Stimulated activated naive CD4-positive, alpha-beta T cell treated with Interleukin-2 at 50 U/mL for 16 hours (primary cell): ENCODE measurements at places on chromosomes 3 and 15.

GRCh38 chr3:17740721-17741141 is 1.7 kb downstream of the TBC1D5 start:
- no peak for DNase-seq

- no peak for DNase-seq
Observed at GRCh38 chr3:190097025-190097424, 23.7 kb downstream of the P3H2 start.

- DNase-seq: no peak
Observed at GRCh38 chr15:74783072-74783807, 1.4 kb downstream of the CSK start.

DNA sequence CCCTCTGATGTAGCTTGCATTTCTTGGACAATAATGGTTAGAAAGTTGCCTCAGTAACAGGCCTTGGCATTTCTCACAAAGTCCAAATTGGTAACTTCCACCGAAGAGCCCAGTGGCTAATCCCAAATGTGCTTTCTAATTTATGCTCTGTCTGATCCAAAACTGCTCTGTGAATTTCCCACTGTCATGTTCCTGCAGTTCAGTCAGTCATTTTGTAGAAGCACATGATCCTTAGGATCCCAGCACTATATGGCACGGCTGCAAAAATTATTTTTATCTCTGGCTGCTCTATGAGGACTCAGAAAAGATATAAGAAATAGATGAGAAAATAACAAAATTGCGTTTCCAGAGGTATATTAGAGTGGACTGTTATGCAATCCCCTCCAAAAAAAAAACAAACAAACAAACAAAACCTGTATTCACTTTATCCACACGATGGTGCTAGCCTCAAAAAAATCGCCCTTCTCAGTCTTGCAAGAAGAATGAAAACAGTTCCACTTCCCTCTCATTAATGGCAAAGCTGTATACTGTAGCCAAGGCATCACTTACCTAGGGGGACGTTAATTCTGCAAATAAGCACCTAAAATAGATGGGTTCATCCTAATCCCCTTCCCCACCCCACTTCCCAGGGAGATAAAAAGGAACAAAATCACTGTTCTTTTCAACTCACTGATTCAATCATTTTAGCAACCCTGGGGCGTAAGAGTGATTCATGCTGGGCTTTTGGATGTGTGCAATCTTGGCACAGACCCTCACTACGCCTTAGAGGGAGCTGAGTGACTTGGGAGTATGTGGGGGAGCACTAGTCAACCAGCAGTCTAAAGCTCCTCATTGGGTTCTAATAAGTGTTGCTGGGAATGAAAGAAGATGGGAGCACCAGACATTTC is 61.3 kb downstream of the TMCO5A start:
- no peak for DNase-seq

GRCh38 chr15:74458473-74458872 is 2.5 kb downstream of the UBL7 start:
- no peak for DNase-seq

DNA sequence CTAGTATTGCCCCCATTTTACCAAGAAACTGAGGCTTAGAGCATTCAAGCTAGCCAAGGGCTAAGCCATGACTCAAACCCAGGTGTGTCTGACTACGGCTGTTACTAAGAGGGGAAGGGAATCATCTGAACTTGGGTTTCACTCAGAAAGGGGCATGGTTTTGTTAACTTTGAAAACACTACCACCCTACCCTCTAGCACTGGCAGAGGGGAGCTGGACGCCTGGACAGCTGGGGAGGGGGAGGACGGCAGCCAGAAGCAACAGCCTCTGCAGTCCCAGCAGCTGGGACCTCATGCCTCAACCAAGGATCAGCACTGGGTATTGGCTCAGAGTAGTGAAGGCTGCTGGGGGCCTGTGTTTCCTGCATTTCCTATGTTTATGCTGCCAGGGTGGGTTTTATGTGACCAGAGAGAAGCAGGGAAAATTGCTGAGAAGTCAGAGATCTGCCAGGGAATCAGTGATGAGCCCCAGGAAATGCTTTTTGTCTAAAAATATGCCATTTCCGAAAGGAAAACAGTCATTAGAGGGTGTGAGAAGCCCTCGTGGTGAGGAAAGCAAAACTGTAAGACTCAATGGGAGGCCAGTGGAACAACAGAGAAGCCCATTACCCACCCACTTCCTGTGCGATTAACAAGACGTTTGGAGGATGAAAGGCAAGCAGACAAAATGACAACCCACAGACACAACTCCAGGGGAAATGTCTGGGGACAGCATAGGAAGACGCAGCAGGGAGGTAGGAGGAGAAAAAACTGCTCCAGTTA is 41.2 kb downstream of the LIPC start:
- DNase-seq: no peak

DNA sequence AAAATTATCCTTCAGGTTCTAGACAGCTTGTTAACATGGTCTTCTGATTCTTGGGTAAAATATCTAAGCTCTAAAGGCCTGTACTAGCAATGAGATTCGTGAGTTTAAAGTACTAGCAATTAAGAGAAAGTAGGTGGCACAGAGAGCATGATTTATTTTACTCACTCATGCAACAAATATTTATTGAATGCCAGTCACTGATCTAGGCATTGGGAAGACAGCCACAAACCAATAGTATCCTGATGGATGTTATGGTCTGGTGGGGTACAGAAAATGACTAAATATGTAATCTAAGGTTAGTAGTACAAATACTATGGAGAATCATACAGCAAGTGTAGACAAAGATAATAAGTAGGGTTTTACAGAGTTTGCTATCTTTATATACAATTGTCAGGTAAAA is 751.3 kb downstream of the ZNF385D start:
- no peak for DNase-seq

DNA sequence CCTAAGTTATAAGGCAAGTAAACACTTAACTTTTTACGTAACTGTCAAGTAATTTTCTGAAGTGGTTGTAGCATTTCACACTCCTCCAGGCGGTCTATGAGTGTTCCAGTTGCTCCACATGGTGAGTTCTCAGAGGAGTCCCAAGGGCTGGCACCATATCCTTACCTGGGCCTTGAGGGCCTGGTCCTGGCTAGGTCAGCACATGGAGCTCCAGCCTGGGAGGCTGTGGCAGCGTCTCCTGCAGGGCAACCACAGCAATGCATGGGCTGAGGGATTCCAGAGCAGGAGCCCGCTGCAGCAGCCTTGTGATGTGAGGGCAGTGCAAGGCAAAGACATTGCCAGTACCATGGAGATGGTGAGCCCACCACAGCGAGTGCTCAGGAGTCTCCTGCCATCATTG is 32.2 kb upstream of the LYZL4 start:
- DNase-seq: no peak

- no peak for DNase-seq
Observed at GRCh38 chr3:38640661-38641452, 8.6 kb downstream of the SCN5A start.

DNA sequence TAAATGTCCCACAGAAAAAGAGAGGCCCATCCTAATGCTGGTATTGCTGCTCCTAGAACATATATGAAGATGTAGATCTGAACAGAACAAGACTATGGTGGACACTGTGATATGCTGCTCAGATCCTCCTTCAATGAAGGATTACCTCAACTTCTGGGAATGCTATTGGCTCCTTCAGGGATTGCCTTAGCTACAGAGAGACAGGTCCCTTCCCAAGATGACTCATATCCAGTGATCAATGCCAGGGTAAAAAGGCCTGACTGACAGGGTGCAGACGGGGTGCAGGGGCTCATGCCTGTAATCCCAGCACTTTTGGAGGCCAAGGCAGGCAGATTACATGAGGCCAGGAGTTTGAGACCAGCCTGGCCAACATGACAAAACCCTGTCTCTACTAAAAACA is 20.5 kb upstream of the STAG1 start:
- DNase-seq: no peak

- no peak for DNase-seq
Observed at GRCh38 chr15:93233710-93234109, 144.7 kb upstream of the RGMA start.

DNA sequence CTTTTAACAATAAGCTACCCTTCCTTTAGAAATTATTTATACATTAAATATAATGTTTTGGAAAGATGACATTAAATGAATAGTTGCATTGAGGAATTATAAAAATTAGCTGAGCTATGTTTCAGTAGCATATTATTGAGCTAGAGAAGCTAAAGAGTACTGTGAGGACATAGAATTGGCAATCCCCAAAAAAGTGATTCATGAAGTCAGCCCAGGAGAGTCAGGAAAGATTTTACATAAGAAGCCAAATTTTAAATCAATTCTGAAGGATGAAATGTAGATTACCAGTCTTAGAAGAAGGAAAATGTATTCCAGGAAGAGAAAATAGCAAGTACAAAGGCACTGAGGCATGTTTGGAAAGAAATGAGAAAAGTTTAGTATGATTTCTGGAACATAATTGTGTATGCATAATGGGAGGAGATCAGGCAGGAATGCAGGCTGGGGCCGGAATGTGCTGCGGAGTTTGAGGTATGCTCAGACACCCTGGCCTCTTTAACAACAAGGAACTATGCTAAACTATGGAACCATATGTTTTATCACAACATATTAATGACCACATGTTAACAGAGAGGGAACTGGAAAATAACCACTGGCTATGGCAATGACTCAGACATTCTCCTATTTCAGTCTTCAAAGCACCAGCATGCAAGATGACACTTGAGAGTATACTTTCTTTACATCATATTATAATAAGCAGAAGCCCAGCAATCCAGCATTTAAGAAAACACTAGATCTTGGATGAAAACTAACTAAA is 103.3 kb upstream of the COL8A1 start:
- DNase-seq: no peak

DNA sequence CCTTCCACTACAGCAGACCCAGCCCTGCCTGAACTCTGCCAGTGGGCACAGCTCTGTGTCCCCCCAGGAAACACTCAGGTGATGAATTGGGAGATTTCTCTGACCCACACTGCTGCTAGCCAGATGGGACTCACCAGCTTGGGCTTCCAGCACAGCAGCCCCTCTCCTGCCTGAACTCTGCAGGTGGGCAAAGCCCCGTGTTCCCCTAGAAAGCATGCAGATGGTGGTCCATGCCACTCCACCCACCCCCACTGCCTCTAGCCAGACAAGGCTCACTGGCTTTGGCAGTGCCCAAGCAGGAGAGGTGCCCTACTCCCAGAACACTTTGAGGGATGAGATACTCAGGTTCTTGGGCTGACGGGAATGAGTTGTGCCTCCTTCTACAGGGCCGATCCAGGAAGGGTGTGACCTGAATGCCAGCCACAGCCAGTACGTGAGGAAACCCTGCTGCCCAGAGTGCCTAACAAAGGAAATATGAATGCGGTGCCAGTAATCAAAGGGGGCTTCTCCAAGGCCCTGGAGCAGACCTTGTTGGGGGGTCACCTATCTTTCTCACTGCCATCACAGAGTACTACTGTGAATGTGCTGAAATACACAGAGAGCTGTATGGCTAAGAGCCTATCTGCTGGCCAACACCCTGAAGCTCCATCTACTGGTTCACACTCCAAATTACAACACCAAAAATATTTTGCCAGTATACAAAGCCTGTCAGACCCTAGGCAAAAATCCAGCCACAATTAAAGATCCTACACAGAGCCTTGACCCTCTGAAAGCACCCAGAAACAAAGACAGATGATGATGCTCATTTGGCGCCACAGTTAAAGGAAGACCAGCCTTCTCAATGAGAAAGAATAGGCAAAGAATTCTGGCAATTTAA is 61.9 kb downstream of the BTLA start:
- DNase-seq: no peak

- no peak for DNase-seq
Observed at GRCh38 chr3:119643528-119643927, 16.9 kb downstream of the POPDC2 start.

GRCh38 chr3:150656316-150656715 is 47.4 kb downstream of the ERICH6 start:
- no peak for DNase-seq

GRCh38 chr3:94787734-94788270 is 724.9 kb downstream of the NSUN3 start:
- DNase-seq: no peak

DNA sequence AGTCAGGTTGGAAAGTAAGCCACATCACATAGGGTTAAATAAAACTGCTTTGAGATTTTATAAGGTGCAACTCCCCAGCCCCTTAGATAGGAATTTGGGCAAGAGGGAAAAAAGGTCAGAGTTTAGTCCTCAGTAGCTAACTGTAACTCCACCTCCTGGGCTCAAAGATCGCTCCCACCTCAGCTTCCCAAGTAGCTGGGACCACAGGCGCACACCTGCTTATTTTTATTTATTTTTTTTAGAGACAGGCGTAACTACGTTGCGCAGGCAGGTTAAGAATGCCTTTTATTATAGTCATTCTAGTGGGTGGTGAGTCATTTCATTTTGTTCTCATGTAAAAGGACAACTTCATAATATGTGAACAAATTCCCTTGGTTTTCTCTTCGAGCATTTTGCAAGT is 14.7 kb downstream of the TM2D3 start:
- no peak for DNase-seq

DNA sequence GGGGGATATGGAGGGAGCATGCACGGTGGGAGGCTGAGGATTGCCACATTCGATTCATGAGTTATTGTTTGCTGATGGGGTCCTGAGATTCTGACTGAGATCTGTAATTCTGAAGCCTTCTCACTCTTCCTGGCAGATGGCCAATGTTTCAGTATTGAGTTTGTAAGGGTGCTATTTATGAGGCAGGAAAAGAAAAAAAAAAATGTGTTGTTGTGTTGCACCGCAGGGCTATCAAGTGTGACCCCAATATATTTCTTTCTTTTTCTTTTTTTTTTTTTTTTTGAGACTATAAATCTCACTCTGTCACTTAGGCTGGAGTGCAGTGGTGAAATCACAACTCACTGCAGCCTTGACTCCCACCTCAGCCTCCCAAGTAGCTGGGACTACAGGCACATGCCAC is 3.2 kb upstream of the SENP2 start:
- no peak for DNase-seq

DNA sequence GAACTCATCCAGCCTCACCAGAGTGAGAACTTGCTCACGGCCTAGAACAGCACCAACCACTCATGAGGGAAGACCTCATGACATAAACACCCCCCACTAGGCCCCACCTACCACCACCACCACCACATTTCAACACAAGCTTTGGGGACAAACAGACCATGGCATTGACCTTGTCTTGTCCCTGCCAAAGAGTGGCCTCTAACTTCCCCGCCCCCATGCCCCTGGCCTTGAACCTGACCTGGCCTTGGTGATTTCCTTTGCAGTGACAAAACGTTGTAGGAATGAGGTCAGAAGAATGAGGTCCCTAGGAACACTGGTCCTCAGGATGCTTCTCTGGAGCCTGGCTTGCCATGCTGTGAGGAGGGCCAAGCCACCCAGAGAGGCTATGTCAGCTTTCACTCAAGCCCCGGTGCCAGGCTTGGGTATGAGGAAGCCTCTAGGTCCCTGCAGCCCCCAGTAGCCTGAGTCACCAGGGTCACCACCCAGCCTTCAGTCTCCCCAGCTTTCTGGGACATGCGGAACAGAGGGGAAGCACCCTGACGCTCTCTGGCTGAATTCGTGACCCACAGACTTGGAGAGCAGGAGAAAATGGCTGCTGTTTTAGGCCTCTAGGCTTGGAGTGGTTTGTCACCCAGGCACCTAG is 57.9 kb downstream of the TPRA1 start:
- DNase-seq: no peak

GRCh38 chr15:64892847-64893403 is 18.8 kb upstream of the ANKDD1A start:
- peak; percentile 23 for DNase-seq
